CD4-positive, alpha-beta T cell treated with Interleukin-12 subunit alpha and Interleukin-12 subunit beta, for 1 hour (primary cell): ENCODE measurements at places on chromosomes 6 and 20.

DNA sequence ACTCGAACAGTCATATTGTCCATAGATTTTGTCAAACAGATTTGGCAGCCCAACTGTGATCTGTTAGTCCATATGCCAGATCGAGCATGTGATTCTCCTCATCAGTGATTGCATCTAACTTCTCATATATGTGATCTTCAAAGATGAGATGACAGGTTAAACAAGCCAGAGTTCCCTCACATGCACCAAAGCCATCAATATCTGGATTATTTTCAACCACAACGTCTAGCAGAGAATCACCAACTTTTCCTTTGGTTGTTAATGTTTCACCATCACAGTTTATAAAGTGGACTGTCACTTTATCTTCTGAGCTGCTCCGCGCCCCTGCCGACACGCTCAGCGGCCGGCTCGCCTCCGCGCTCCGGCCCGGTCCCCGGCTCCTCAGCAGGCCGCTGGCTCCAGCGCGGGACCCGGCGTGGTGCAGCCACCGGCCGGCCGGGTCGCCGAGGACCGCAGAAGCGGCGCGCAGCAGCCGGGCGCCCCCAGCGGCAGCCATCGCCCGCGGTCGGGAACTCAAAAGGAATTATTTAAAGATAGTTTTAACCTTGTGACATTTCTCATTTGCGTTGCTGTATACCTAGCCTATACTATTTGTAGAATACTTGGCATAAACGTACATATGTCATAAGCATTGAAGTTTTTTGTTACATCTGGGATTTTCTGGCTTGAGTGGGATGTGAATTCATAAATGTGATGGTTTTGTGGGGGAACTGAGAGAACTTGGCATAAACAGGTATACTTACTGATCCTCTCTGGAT is 40.1 kb upstream of the DYNLRB1 start:
- peak; percentile 24 for DNase-seq

GRCh38 chr6:33372526-33373123 is 19.0 kb upstream of the KIFC1 start:
- DNase-seq, result no peak

DNA sequence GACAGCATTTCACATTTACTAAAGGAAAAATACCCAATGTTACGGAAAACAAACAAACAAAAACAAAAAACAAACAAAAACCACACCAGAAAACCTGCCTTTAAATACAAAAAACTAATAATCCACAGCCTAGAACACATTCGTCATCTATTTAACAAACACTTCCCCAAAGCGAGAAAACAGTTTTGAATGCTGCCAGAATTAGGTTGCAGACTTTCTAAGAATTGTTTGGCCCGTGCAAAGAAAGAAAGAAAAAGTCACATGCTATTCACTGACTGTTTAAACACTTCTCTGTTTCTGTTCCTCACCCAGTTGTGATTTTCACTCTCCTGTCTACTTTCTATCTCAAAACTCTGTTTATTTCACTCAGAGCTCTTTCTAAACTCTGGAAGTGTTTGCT is 52.5 kb downstream of the BCAS1 start:
- DNase-seq, result no peak

- DNase-seq, result no peak
These were observed 245.5 kb downstream of the PACRG start for GRCh38 chr6:162973151-162973872.

- no peak for DNase-seq
These were observed 263.5 kb upstream of the TAB2 start for GRCh38 chr6:149053848-149054558.

- DNase-seq, result peak; percentile 76
These were observed 2.6 kb upstream of the ZBP1 start for GRCh38 chr20:57622579-57623381.

DNA sequence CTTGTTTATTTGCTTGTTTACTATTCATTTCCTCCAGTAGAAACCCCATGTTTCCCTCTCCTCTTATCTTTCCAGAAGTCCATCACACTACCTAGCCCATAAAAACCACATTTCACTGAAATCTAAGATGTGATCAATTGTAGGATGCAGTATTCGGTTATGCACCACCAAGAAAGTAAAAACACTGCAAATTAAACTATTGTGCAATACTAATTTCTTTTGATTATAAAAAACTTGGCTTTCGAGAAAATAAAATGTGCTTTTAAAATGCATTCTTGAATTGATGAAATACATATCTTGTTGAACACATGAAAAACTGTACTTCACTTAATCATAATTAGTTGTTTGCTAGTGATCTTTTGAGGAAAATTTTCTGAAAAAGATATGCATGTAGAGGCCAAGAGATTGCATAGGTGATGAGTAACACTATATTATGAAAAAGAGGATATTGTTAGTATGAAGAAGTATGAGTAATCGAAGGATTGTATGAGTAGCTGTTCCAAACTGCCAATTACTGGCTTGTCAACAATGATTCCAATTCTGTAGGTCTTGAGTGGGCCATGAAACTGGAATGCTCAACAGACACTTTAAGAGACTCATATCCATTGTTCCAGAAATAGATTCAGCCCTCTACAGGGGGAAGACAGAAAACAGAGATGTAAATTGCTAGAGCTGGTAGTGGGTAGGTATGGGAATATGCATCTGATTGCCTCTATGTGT is 79.7 kb downstream of the RNF217 start:
- no peak for DNase-seq

DNA sequence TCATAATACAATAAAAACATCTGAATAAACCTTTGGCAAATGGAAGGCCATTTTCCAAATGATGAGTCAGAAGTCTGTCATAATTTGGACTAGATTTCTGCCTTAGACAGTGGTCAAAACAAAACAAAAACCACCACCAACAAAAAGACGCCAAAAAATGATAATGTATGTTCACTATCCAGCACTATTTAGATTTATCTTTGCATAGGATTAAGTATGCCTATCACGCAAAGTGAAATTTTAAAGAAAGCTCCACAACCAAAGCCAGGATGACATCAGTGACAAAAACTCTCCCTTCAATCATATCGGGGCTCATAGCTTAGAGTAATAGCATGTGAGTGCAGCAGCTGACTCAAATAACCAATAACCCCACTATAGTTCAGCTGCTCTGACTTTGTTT is 201.9 kb downstream of the MOXD1 start:
- DNase-seq, result no peak

- DNase-seq, result no peak
These were observed 53.8 kb downstream of the TOX2 start for GRCh38 chr20:43968341-43969000.

DNA sequence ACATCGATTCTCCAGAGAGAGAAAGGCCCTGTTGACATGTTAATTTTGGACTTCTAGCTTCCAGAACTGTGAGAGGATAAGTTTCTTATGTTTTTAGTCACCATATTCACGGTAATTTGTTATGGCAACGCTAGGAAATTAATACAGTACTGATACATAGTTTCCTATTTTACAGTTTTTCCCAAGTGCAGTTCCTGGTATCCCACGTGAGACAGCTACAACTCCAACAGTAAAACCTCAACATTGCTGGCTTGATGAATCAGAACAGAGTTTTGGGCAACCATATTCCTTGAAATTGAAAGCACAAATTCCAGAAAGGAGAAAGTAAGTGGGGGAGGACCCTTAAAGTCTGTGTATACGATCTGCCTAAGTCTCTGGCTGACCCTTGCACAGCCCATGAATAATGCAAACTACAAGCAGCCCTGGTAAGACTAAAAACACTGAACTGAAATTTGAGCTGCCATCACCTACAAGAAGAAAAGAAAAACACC is 505.1 kb upstream of the NRSN1 start:
- DNase-seq, result no peak

- no peak for DNase-seq
These were observed 52.3 kb upstream of the L3MBTL3 start for GRCh38 chr6:129966125-129966524.

GRCh38 chr6:90573624-90574023 is 13.2 kb downstream of the MAP3K7 start:
- DNase-seq, result no peak

GRCh38 chr20:35840421-35840820 is 68.6 kb downstream of the PHF20 start:
- no peak for DNase-seq

DNA sequence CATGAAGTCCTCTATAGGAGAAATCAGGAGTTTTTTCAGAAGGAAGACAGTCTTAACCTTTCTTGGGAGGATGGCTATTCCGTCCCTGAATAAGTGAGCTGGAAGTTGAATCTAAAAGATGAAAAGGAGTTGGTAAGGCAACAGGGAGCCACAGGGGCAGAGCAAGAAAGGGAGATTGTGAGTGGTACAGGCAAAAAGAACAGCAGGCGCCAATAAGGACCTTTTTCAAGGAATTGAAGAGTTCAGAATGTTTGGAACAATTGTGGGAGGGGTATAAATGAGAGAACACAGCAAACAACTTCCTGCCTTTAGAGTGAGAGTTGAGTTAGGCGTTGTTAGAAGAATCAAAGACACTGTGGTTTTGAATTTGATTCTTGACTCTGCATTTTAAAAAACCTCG is 1003.7 kb downstream of the EPHA7 start:
- no peak for DNase-seq

DNA sequence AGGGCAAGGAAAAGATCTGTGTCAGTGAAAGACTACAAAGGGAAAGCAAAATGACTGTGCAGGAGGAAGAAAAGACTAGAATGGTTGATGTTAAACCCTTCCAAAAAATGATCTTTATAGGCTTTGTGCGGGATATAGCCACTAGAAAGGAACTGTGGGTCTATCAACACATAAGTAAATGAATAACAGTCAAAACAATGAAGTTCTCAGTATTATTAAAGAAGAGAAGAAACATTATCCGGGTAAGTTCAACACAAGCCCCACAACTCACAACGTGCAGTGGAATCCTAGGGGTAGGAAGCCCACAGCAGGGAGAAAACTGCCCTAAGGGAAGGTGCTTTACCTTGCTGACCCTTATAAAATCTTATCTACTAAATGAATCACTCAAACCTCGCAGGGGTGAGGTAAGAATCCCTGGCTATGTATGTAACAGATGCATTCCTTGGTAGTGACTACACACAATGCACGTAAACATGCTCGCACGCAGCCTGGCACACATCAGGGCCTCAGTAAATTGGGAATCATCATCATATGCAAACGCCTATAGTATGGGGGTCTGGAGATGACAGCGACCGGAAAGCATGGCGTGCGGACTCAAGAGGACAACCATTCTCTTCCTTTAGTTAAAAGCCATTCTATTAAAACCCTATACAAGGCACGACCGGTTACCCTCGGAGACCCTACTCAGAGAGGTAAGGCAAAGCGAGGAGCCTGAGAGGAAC is 11.3 kb downstream of the TFAP2A start:
- no peak for DNase-seq

DNA sequence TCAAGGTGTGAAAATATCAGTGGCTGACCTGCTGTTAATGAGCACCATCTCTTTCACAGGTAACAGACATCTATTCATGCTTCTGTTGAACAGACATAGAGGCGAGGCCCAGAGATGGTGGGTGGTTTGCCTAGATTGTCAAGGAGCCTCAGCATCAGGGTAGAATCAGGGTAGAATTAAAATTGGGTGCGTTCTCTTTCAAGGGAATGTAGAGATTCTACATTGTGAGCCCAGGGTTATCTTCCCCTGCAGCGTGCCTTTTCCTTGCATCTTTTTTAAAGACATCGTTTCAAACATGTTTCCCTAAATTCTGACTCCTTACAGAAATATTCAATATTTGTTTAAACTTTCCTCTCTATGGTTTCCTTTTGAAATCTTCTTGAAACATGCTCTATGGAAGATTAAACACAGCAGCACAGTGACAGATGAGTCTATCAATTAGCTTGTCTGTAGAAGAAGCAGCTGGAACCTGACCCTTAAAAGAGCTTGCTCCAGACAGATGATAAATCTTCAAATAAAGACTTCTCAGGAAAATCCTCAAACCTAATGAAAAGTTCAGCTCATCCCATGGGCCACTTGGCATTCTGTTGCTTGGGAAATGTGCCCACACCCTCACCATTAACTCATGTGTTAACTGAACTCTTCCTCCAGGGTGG is 119.8 kb downstream of the IPCEF1 start:
- no peak for DNase-seq

GRCh38 chr6:168318090-168318489 is 1.5 kb downstream of the DACT2 start:
- DNase-seq, result no peak

DNA sequence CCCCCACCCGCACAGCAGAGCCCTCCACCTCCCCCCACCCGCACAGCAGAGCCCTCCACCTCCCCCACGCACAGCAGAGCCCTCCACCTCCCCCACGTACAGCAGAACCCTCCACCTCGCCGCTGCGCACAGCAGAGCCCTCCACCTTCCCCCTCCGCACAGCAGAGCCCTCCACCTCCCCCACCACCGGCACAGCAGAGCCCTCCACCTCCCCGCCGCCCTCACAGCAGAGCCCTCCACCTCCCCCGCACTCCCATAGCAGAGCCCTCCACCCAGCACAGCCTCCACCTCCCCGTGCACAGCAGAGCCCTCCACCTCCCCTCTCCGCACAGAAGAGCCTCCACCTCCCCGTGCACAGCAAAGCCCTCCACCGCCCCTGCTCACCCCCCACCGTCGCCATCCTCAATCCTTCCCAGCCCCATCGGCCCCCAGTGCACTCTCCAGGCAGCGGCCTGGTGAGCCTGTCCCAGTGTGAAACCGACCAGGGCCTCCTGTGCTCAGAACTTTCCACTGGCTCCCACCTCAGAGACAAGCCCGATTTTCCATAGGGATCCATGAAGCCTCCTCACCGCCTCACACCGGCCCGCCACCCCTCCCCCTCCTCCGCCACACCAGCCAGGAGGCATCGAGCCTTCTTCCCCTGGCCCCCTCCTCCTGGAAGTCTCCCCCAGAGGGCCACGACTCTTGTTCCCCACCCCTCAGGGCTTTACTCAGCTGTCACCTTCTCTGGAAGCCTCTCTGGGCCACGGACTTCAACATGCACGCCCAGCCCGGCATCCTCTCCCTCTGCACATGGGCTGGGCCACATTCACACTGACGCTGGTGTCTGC is 347.1 kb downstream of the ZFAND3 start:
- DNase-seq, result no peak

DNA sequence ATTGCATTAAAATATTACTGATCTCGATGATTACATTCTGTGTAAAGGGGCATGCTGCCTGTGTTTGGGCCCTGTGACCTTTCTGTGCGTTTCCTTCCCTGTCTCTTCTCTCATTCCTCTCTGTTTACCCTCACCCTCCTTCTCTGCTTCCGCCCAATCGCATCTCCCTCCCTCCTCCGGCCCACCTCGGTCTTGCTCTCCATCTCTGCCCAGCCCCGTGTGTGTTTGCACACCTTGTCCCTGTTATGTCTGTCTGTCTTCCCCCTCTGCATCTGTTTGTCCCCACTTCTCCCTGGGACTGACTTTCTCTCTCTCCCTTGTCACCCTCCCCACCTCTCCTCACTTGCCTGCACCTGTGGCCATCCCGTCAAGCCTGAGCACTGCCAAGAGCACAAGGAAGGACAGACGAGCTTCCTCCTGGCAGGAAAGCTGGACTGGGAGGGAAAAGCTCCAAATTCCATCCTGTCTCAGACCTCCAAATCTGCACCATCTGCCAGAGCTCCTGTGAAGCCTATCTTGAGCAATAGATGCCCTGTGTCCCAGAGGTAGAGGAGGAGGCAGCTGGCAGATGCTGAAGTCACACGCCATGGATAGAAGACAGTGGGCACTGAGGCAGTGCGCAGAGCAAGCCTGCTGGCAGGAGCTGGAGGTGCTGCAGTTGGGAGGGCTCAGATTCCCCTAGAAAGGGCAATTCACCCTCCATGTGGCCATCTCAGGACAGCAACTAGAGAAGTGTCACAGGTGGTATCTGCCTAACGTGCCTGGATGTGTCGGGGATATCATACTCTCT is 172.3 kb downstream of the PTPRT start:
- DNase-seq, result no peak

GRCh38 chr6:108145639-108146038 is 20.2 kb upstream of the NR2E1 start:
- no peak for DNase-seq
